ENCODE measurements at places on chromosomes 12 and 14. TPM values are rescaled to one million over a fixed set of nuclear protein-coding genes. Genes with fewer than 3 reads are reported as not detected.

GRCh38 chr12:119687406-119687805, 19.5 kb downstream of the PRKAB1 start:
- no peaks in the 10 kb centered on the region for H3K27me3 ChIP-seq
- H3K4me1 ChIP-seq: peaks cover 2% of the 10 kb centered on the region
- DNase-seq: no peak

TAS2R14 gene
- total RNA-seq: 3.3 TPM

- H3K27me3 ChIP-seq: peaks cover 3% of the 10 kb centered on the region
- no peak for DNase-seq
- peaks cover 15% of the 10 kb centered on the region for H3K4me1 ChIP-seq
- no peaks in the 10 kb centered on the region for H3K36me3 ChIP-seq
- peak overlapping the region; percentile 88 for H3K27ac ChIP-seq
These were observed 144.9 kb upstream of the AMIGO2 start for GRCh38 chr12:47224563-47225133.

DNA sequence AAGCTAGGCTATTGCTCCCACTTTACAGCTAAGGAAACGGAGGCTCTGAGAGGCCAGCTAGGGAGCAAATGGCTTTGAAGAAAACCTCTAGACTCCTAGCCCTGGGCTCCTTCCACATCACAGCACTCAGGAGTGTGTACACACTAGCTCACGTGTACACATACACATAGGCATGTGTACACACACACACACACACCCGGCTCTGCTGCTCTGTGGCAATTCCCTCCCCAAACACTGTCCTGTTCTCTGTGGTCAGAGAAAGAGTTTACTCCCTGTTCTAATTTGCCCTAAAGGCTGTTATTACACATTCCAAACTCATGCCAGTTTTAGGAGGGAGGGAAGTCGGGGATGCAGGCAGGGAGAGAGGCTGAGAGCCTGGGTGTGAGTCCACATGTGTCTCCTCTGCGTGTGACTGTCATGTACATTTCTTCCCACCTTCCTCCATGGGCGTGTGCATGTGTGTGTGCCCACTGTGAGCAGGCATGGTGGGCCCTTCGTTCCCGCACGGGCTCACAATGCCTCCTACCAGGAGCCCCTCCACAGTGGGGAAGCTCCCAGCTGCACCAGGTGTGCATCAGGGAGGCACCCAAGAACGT, 14.2 kb downstream of the TRPV4 start:
- no peak overlapping the region for H3K27ac ChIP-seq
- peaks cover 3% of the 10 kb centered on the region for H3K27me3 ChIP-seq
- DNase-seq: no peak
- no peaks in the 10 kb centered on the region for H3K36me3 ChIP-seq
- no peaks in the 10 kb centered on the region for H3K4me1 ChIP-seq

MIPOL1 gene
- 14.5 TPM for total RNA-seq

DNA sequence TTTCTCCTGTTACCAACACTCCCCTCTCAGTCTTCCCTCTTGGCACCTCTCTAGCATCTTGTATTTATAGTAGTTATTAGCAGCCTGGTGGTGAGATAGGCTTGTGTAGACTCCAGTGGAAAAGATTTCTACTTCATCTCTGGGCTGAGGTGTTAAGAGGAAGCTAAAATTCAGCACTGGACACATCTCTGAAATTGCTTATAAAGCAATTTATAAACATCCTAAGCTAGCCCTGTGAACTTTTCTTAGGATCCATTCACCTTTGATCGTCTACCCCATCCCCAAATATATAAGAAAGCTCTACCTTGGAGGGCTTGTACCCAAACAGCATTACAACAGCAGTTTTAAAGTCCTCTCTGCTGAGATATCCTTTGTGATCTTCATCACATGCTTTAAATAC, 928 bp downstream of the EFCAB11 start:
- H3K4me1 ChIP-seq: peaks cover 9% of the 10 kb centered on the region
- no peak for DNase-seq
- no peak overlapping the region for H3K27ac ChIP-seq
- H3K36me3 ChIP-seq: peaks cover 2% of the 10 kb centered on the region
- H3K4me3 ChIP-seq: peak overlapping the region; percentile 6

- no peaks in the 10 kb centered on the region for H3K36me3 ChIP-seq
- H3K4me3 ChIP-seq: no peak overlapping the region
- H3K27me3 ChIP-seq: no peaks in the 10 kb centered on the region
- no peak overlapping the region for H3K27ac ChIP-seq
These were observed 271.4 kb upstream of the DIO3 start for GRCh38 chr14:101289911-101290310.

TAS2R7 gene
- 0.39 TPM for total RNA-seq

- no peak for DNase-seq
- H3K27me3 ChIP-seq: no peaks in the 10 kb centered on the region
- no peak overlapping the region for H3K27ac ChIP-seq
- no peak overlapping the region for H3K4me3 ChIP-seq
- no peaks in the 10 kb centered on the region for H3K4me1 ChIP-seq
These were observed 37.6 kb downstream of the MYF5 start for GRCh38 chr12:80754274-80754673.

DNA sequence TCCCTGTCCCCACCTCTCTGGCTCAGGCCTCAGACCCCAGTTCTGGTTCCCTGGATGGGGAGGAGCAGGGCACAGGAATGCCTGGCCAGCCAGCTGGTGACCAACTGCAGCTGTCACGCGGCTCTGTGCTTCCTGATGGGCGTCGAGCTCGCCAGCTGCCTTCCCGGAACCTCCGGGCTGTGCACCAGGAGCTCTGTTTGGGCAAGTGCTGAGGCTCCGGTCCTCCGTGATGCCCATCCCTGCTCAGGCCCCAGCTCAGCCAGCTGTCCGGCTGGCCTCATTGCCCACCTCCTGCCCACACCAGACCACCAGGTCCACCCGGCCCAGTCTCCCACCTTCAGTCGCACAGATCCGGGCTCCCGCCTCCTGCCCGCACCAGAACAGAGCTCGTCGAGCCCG, 4.8 kb downstream of the IFFO1 start:
- DNase-seq: no peak
- peaks cover 7% of the 10 kb centered on the region for H3K36me3 ChIP-seq
- peak overlapping the region; percentile 100 for H3K27ac ChIP-seq
- H3K4me1 ChIP-seq: peaks cover 29% of the 10 kb centered on the region
- H3K27me3 ChIP-seq: peaks cover 22% of the 10 kb centered on the region

DNA sequence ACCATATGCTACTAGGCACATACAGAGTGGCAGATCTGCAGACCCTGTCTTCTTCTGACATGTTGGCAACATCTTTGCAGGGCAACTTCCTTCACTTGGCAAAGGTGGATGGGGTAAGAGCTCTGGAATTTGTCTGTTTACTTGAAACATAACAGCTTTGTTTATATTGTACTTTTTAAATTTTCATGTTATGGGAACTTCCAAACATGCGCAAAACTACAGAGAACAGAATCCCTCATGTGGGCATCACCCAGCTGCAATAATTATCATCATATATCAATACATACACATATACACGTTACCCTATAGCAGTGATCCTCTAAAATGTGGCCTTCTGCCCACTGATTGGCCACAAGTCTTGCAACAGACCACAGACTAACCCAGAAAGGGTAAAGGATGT, 103.4 kb downstream of the STAB2 start:
- no peaks in the 10 kb centered on the region for H3K27me3 ChIP-seq
- H3K4me1 ChIP-seq: no peaks in the 10 kb centered on the region
- DNase-seq: no peak
- no peak overlapping the region for H3K4me3 ChIP-seq
- H3K27ac ChIP-seq: no peak overlapping the region

DNA sequence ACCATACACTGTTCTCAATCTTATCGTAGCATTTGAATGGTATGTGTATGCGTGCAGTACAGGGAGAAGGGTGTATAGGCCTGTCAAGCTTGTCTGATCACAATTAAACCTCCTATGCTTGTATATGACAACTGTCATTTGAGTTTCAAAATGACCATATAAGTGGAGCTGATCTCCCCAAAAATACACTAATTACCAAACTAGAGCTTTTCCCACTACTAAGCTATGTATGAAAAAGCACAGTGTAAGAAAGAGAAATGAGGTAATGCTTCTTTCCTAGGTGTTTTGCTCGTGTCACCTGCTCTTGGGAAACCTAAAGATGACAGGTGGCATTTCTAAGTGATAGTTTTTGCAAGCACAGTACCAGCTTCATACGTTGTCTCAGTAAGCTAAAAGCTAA, 1.1 kb upstream of the STK38L start:
- no peak overlapping the region for H3K4me3 ChIP-seq
- no peak overlapping the region for H3K27ac ChIP-seq
- H3K36me3 ChIP-seq: no peaks in the 10 kb centered on the region
- H3K27me3 ChIP-seq: peaks cover 7% of the 10 kb centered on the region
- peaks cover 14% of the 10 kb centered on the region for H3K4me1 ChIP-seq

IL31 gene
- total RNA-seq: not detected
